ENCODE measurements at places on chromosomes 7 and 10.

GRCh38 chr10:72483471-72483870 lies 128.8 kb upstream of the DNAJB12 start:
- no peak for DNase-seq

GRCh38 chr10:132455986-132456847 lies 59.2 kb downstream of the PWWP2B start:
- no peak for DNase-seq

- DNase-seq: peak; percentile 70
Measured at GRCh38 chr10:50224330-50224952, 26.9 kb downstream of the ASAH2 start.

DNA sequence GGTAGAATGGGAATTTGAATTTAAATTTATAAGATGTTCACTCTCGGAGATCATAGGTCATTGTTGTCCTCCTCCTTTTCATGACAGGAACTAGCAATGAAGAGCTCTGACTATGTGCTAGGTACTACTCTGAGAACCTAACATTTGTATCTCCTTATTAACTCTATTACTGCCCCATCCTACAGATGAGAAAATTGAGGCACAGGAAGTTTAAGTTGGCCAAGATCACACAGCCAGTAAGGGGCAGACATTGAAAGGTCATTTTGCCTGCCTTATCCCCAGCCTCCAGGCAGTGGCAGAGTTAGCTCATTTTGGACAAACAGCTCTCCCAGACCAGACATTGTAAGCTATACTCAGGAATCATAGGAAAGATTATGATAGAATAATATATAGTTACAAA lies 6.0 kb downstream of the SRGN start:
- DNase-seq: no peak

DNA sequence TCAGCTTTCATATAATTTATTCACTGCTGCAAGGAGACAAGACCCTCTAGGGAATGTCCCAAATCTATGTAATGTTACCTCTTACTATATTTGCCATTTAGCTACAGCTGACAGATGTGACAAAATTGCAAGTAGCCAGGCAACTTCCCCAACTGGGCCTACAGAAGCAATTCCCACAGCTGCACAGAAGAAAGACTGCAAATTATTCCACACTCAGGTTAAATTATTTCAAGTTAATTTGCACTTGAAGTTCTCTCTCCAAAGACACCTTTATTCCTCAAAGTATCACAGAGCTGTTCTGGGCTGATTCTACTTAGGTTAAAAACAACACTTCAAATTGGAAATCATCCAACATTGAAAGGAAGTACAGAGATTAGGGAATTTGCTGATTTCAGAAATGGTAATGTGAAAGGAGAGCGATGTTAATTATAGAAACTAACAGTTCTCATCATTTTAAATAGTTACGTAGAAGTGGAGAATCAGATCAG lies 133.6 kb downstream of the THSD7A start:
- no peak for DNase-seq

GRCh38 chr10:12507165-12507850 lies 158.0 kb downstream of the CAMK1D start:
- no peak for DNase-seq

- DNase-seq: no peak
Measured at GRCh38 chr7:100153708-100154535, 4.6 kb downstream of the TRAPPC14 start.

DNA sequence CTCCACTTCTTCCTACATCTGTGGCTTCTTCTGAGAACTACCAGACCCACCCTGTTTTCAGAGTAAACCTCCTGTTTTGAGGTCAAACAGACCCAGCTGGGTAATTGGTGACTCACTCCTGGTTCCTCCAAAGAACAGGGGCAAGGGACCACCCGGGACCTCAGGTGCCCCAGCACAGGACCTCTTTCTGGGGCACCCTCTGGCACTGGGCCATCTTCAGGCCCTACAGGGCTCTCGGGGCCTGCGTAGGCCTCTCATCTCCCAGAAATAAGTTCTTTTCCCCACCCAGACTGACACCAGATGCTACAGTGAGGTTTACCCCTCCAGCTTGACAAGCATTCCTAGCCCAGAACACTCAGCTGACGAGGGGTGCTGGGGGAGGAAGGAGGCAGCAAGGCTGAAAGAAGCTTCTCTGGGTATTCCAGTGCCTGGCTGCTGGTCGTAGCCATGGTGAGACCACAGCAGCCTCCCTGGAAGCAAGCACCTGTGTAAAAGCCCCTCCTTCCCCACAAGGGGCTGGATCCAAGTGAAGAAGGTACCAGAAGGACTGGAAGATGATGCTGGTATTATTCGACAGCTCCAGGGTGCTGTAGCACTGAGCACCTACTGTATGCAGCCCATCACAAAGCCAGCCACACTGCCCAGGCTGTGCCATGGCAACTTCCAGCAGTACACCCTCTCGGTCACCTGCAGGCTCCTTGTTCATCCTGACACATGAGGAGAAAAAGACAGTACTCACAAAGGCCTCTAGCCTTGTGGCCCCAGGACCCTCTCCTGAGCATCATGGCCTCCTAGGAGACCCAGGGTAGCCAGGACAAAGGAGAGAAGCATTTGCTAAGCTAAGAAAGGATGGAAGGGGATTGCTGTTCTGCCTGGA lies 47.4 kb downstream of the ALOX5 start:
- peak; percentile 5 for DNase-seq

- DNase-seq: no peak
Measured at GRCh38 chr7:36630112-36630650, 94.1 kb downstream of the AOAH start.

GRCh38 chr10:107230887-107231286 lies 66.4 kb upstream of the SORCS1 start:
- DNase-seq: no peak

GRCh38 chr7:83211685-83212084 lies 49.0 kb upstream of the PCLO start:
- DNase-seq: no peak

GRCh38 chr7:81869670-81870069 lies 99.8 kb upstream of the HGF start:
- DNase-seq: no peak

DNA sequence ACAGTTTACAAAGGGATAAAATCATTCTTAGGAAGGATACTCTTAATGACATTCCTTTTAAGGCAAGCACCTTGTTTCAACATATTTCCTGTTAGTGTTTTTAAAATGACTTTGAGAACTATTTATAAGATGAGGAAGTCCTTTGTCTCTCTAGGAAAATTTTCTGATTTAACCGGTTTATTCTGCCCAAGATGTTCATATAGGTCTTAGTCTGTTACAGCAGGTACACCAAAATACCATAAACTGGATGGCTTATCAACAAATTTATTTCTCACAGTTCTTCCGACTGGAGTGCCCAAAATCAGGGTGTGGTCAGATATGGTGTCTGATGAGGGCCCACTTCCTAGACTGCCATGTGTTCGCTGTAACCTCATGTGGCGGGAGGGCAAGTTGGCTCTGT lies 77.9 kb downstream of the GSAP start:
- DNase-seq: no peak

GRCh38 chr10:21715531-21716195 lies 181.6 kb downstream of the MLLT10 start:
- DNase-seq: no peak

DNA sequence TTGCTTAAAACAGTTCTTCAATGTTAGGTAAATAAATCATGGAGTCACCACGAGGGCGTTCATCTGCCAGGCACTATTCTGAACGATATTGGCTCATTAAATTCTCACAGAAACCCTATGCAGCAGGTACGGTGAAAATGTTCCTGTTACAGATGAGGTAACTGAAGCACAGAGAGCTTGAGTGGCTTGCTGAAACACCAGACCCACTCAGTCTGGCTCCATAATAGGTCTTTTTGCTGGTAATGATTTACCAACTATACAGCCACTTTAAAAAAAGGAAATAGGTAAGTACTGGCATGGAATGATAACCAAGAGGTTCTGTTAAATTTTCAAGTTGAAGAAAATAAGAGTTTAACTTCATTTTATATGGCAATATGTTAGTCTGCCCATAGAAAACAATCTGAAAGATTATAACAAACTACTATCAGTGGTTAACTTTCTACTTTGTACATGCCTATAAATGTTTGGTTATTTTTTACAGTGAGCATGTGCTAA lies 1.3 kb upstream of the TM9SF3 start:
- no peak for DNase-seq

- DNase-seq: peak; percentile 98
Measured at GRCh38 chr7:123666492-123666891, 10.8 kb downstream of the LMOD2 start.

DNA sequence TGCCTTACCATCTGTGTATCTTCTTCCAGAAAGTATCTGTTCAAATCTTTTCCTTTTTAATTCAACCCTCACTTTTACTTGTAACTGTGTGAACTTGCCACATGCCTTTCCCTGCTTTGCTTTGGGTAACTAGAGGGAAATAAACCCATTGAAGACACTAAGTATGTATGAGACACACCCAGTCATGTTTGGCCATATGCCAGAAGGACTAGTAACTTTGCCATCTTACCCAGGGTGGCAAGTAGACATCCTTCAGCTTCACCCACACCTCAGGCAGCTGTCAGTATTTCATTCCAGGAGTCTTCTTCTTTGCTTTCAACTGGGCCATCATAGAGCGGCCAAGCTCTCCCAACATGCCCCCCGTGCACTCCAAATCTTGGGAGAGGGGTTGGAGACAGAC lies 323.1 kb downstream of the TNS3 start:
- no peak for DNase-seq

GRCh38 chr10:17235136-17235535 lies 7.1 kb downstream of the VIM start:
- DNase-seq: no peak

DNA sequence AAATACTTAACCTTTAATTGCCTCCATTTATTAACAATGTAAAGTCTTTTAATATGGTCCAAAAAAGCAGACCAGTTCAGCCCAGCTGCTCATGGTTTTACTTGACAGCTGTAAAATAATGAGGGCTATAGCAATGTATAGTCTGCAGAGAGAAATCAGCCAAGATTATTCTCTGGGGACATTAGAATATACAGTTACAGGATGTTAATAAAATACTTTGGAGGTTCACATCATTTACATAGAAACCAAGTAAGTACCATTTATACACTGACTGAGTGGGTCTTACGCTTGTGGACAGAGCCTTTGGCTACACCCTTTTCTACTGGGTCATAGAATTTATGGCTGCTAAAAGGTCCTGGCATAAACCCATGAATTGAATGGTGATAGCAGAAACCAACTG lies 340.7 kb upstream of the CELF2 start:
- DNase-seq: no peak

DNA sequence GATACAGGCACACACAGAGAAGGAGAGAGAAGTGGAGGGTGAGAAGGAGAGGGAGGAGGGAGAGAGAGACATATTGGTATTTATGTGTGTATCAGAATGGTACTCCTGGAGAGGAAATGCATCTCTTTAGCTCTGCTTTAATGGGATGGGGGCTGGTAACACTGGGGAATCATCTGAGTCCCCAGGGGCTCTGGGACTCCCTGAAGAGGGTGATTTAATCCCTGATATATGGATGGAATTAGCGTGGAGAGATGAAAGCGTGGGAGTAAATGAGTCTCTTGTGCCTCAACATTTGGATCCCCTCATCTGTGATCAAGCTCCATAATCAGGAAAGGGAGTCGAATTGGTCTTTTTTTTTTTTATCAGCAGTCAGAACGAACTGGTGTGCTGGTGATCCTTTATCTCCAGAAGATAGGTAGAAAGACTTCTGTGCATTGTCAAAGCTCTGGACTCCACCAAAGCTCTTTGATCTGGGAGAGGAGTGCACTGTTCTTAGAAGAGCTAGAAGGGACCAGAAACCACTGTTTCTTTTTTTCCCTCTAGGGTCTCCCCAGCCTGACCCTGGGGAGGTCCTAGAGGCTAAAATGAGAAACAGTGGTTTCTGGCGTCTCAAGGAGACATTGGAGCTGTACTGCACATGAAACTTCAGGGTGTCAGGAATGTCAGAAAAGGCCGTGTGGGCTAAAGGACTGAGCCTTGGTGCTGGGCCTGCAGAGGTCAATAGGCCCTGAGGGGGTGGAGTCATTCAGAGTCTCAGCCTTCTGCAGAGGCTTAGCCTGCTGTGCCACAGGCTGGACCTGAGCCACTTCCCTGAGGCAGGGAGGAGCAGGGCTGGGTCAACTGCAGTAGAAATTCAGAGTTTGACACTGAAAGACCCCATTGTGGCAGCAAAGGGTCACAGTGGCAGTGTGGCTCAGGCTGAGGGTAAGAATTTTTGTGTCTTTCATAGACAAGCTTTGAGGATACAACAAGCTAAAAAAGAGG lies 234.4 kb upstream of the SLC26A5 start:
- peak; percentile 89 for DNase-seq

- no peak for DNase-seq
Measured at GRCh38 chr7:23062452-23062851, 43.1 kb upstream of the KLHL7 start.

DNA sequence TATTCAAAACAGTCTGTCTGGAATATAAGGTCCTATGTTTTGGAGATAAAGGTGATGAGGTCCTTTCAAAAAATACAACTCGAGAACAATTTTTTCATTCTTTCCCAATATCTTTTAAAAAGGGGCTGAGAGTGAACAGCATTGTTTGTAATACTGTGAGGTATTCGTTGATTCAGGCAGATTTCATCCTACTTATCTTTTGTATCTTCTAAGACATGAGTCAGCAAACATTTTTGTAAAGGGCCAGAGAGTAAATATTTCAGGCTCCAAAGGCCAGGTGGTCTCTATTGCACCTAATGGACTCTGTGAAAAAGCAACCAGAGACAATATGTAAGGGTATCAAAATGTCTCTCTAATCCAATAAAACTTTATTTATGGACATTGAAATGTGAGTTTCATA lies 8.1 kb upstream of the ANK3 start:
- no peak for DNase-seq

GRCh38 chr10:96688789-96689188 lies 31.5 kb downstream of the PIK3AP1 start:
- no peak for DNase-seq

GRCh38 chr10:130372222-130372621 lies 236.0 kb downstream of the GLRX3 start:
- no peak for DNase-seq

DNA sequence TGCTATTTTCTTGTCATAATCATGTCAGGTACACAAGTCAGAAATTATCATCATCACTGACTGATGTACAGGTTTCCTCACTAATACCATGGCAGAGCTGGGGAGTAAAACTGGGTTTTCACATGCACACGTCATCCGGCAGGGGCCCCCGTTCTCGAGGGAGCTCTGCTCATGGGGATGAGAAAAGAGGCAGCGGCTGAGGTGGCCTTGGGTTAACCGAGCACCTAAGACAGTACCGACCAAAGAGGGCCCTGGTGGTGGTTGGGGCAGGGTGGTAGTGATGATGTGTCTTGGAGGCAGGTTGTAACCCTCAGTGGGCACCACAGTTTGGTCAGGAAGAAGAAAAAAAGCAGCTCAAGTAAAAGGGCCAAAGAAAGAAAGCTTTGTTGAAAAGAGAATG lies 12.1 kb upstream of the TRPV6 start:
- DNase-seq: no peak

DNA sequence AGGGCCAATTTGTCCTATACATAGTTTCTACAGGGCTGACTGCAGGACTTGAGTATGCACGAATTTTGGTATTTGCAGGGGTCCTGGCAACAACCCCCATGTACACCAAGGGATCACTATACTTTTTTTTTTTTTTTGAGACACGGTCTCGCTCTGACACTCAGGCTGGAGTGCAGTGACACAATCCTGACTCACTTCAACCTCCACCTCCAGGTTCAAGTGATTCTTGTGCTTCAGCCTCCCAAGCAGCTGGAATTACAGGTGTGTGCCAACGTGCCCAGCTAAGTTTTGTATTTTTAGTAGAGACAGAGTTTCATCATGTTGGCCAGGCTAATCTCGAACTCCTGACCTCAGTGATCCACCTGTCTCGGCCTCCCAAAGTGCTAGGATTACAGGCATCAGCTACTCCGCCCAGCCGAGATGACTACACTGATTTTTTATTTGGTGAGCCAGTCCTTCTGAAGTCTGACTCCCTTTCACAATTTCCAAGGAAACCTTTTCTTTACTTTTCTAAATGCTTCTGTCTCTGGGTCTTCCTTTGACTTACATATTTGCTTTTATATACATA lies 19.8 kb downstream of the CFAP70 start:
- no peak for DNase-seq

Data from NCI-H82 (cell line).